ENCODE measurements at places on chromosomes 2 and 18. TPM values are rescaled to one million over a fixed set of nuclear protein-coding genes. Genes with fewer than 3 reads are reported as not detected.

DNA sequence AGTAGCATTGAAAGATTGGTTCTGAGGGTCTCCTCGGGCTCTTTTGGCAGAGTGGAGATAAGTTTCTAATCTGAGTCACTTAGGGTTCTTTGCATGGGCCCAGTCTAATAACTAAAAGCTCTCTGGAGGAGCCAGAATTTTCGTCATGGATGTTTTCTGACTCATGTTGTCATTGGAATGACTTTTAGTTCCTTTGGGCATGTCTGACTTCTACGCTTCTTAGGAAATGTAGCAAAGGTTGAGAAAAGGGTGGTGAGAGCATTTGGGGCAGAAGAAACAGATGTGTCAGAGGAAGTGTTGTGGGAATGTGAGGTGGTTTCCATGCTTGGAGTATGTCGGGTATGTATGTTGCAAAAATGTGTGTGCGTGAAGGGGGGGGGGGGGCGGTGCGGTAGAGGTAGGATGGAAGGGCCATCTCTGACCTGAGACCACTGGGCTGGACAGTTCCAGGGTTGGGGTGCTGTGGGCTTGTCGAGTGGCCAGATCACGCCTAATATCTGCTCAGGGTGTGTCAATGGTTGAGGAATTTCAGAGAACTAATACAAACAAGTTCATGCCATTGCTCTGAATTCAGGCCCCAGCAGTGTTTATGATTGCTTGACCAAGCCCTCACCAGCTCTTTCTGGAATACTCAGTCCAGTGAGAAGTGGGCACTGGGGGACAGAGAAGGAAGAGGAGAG, 26.9 kb downstream of the KLHL29 start:
- no peak for DNase-seq

DNA sequence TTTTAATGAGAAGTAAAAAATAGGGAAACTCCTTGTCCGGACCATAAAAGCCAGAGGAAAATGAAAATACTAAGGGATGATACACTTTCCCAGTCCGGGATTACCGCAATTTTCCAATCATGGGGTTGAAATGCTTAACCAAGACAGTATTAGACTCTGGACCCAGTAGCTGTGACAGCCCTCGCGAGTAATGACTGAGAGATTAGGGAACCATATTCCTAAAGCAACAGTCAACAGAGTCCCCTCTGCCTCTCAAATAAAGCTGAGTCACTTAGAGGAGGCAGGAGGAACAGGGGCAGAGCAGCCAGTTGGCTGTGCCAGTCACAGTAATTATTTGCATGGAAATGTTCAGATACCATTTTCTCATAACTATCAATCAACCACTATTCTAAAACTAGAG, 34.8 kb downstream of the GPATCH11 start:
- no peak for DNase-seq

DNA sequence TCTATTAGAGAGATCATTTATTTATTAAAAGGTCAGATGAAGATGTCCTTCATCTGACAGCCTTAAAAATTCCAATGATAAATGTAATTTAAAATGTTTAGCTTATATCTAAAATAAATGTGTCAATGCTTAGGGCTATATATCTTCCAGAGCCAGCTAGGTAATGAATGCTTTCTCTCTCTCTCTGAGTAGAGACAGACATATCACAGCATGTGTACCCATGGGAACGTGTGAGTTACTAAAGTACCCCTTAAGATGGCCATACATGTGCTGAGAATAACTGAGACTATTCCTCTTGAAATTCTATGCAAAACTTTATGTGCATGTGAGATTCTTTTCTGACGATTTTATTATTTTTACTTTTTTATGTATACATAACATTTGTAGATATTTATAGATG, 420.9 kb upstream of the ST6GAL2 start:
- DNase-seq, result no peak

DNA sequence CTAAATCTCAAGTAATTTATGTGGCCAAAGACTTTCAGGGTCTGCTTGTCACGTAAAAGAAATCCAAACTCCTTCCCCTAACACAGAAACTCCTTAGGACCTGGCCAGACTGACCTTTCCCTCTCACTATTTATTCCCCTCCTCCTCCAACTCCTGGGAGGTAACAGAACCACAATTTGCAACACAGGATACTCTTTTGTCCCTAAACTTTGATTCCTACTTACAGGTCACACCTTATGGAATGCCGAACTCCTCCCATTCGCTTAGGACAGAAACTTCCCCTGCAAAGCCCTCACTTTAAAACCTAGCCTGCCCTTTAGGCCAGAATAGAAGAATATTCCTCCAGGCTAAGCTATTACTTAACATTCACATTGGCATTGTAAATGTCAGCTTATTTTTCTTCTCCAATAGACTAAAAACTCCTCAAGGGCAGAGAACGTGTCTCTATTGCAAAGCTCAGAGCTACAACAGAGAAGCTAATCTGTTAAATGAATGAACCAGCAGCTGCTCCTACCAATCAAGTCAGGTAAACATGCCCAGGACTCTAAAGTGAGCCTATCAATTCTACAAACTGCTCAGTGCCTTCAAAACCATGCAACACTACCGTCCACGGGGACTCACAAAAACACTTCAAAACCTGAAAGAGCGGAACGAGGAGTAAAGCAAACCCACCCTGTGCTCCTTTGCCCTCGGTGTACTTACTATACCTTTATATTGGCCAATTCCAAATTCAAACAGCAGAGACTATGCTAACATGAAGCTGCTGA, 6.1 kb downstream of the INO80D start:
- DNase-seq, result no peak

- peak; percentile 59 for DNase-seq
Observed at GRCh38 chr2:26144953-26145680, 27.8 kb upstream of the GAREM2 start.

- DNase-seq, result no peak
Observed at GRCh38 chr2:54480025-54480424, 23.9 kb downstream of the SPTBN1 start.

- no peak for DNase-seq
Observed at GRCh38 chr2:224449212-224450147, 47.6 kb upstream of the FAM124B start.

DNA sequence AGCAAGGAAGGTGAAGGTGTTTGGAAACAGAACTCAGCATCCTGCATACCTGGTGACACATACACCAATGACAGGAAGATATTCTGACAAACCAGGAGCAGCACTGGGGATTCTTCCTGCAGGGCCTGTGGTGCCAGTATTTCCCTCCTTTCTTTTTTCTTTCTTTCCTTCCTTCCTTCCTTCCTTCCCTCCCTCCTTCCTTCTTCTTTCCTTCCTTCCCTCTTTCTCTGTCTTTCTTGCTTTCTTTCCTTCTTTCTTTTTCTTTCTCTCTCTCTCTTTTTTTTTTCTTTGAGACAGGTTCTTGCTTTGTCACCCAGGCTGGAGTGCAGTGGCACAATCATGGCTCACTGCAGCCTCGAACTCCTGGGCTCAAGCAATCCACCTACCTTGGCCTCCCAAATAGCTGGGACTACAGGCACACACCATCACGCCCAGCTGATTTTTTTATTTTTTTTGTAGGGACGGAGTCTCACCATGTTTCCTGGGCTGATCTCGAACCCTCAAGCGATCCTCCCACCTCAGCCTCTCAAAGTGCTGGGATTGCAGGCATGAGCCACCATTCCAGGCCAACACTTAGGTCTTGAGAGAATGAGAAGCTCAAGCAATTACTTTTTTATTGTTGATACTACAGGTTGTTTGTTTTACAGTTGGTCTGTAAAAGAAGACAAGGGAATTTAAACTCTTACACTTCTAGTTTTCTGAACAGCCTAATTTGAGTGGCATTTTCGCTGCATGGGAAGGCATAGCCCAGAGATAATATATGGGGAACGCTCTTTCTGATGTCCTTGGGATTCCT, 54.7 kb upstream of the GATA6 start:
- DNase-seq, result no peak

DNA sequence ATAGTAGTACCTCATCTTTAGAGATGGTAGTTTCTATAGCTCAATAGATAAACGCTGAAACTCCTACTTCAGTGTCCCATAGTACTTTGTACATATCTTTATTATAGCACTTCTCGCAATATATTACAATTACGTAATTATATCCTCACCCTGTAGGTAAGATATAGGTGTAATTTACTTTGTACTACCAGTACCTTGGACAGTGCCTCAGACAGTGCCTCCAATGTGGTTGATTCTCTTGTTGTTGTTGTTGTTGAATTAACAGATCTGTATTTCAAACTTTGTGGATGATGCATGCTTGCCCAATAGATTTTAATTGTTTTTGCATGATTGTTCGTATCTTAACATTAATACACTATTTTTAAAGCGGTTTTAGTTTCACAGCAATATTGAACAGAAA, 188.6 kb downstream of the ARL6IP6 start:
- DNase-seq, result no peak

DNA sequence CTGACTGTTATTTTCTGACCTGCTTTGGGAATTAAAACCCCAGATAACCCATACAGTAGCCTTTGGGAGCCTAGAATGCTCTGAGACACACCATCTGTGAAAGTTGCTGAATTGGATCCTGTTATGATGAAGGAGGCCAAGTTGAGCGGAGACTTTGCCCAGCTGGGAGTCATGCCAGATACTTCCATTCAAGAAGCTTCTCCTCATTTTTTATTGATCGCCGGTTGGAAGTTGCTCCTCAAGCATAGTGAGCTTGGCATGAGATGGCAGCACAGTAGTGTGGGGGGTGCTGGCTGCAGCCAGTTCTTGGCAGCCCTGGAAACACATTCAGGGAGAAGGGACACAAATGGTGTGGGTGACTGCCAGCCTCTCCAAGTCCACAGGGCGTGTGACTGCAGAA, 270.7 kb upstream of the NRP2 start:
- peak; percentile 42 for DNase-seq

DNA sequence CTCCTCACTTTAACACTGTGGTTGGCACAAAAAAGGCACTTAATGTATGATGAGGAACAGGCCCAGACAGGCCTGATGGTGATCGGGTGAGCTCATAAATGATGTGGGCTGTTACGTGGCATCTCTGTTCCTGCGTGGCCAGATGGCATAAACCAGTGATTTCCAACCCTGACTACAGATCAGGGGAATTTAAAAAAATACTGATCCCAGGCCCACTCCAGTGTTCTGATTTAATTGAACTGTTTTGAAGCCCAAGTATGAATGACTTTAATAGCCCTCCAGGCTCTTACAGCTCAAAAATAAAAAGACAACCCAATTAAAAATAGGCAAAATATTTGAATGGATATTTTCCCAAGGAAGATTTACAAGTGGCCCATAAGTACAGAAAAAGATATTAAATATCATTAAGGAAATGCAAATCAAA, 48.2 kb downstream of the LIPG start:
- no peak for DNase-seq

DNA sequence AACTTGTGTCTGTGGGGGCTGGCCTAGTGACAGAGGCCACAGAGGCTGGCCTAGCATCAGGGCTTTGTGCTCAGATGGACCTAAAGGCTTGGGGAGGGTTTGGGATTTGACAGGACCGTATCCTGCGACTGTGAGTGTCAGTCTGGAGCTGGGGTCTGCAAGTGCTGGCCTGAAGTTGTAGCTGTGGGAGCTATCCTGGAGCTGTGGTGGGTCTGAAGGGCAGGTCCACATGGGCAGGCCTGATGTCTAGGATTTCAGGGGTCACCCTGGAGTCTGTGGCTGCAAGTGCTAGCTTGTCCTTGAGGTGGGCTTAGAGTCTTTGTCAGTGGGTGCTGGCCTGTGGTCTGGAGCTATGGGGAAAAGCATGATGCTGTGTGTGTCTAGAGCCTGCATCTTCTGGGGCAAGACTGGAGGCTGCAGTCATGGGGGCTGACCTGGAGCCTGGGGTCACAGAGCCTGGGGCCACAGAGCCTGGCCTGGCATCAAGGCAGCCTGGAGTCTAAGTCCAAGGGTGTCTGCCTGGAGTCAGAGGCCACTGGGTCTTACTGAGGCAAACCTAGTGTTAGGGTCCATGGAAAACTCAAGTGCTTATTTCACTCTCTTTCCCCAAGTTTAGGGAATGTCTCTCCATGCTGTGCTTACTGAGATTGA, 3.6 kb downstream of the REG3A start:
- DNase-seq, result no peak

DNA sequence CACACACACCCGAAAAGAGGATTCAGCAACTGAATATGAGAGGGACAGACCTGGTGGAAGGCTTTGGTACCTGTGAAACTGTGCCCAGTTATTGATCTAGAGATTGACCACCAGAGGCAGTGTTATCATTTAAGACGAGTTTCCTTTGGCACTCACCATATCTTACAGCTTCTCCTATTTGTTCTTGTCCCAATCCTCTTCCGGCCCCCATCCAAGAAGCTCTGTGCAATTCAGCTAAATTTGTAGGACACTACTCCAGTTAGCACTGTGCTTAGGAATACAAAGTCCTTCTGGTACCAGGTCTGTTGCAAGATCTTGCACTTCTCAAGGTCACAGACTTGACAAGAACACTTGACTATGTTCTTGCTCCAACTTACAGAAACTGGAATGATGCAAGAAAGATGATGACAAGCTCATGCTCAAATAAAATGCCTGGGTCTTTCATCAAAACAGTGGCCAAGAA, 177.7 kb downstream of the TMEM247 start:
- DNase-seq, result no peak

- DNase-seq, result no peak
Observed at GRCh38 chr2:145184741-145185651, 665.1 kb upstream of the ZEB2 start.

DNA sequence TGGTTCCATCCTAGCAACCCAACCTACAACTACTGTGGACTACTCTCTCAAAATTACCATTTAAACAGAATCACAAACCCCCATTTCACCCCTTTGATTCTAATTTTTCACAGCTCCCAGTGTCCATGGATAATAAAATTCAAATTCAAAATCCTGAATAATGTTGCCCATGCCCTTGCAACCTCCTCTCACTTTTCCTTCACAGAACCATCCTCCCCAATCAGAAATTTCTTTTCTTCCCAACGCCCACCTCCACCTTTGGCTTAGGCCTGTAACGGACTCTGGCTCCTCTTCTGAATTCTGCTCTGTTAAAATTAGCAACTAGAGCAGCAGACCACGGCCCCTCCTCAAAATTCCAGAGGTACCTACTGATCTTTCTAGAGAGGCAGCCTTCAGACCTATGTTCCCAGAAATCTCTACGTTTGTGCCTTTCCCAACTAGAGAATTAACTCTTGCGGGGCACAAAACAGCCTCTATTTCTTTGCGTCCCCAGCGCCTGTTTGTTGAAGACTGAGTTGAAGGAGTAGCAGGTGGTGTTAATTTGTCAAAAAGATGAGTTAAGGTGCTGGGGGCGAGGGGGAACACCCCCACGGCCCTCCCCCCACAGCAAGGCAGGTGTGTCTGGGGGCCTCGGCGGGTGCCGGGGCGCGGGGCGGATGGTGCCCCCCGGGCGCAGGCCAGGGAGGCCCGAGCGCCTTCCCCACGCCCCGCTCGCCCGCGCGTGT, 428 bp upstream of the MAP3K20 start:
- no peak for DNase-seq

GRCh38 chr2:74845991-74846390, 12.1 kb downstream of the HK2 start:
- DNase-seq, result no peak

GRCh38 chr2:214377286-214377624, 33.6 kb upstream of the VWC2L start:
- DNase-seq, result no peak

- DNase-seq, result no peak
Observed at GRCh38 chr2:176118601-176119339, 2.2 kb downstream of the HOXD10 start.

- peak; percentile 8 for DNase-seq
Observed at GRCh38 chr2:2542966-2543611, 212.0 kb upstream of the MYT1L start.

Gene MDH1B
- 0.22 TPM for polyA plus RNA-seq

Gene CXCR1
- polyA plus RNA-seq, result not detected

Gene HRH4
- polyA plus RNA-seq, result 0.14 TPM

Gene TTN
- 423 TPM for polyA plus RNA-seq

Gene DCAF17
- 22.1 TPM for polyA plus RNA-seq

Gene CLK1
- polyA plus RNA-seq, result 190 TPM

Gene PLCD4
- polyA plus RNA-seq, result 28.9 TPM

Gene NEU4
- 2.5 TPM for polyA plus RNA-seq

Gene SPATA3
- not detected for polyA plus RNA-seq
